Suprapubic skin (tissue), 4 donors: ENCODE measurements at places on chromosomes 11 and 22.

GRCh38 chr11:119617340-119617713, 111.7 kb downstream of the NECTIN1 start:
- no peak for DNase-seq

- no peak for DNase-seq
These were observed 154.0 kb downstream of the MN1 start for GRCh38 chr22:27647540-27647939.

DNA sequence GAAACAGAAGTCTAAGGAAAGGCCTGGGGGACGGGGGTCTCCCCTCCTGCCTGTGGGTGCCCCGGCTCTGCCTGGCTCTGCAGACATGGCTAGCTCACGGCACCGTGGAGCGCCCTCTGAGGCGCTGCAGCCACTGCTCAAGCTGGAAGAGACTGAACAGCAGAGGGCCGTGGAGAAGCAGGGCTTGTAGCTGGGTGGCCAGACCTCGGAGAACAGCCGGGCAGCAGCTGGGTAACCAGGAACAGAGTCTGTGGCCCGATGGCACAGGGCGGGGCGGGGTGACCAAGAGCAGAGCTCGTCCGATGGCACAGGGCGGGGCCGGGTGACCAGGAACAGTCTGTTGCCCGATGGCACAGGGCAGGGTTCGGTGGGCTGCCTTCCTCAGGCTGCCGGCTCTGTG, 18.1 kb downstream of the RNH1 start:
- no peak for DNase-seq

DNA sequence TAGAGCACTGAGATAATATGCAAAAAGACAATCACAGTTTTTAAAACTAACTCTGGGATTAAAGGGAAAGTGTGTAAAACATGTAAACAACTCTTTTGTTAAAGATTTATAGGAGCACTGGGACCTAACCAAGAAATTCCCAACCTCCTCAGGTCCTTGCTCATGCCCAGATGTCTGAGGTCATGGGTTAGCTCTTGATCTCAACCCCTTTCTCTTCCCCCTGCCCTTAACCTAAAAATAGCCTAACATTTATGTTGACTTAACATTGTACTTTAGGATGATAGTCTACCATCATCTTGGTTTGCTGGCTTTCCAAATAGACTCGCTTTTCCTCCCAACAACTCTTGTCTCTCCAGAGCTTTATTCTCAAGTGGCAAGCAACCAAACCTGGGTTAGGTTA, 258.2 kb upstream of the FAT3 start:
- DNase-seq = no peak

DNA sequence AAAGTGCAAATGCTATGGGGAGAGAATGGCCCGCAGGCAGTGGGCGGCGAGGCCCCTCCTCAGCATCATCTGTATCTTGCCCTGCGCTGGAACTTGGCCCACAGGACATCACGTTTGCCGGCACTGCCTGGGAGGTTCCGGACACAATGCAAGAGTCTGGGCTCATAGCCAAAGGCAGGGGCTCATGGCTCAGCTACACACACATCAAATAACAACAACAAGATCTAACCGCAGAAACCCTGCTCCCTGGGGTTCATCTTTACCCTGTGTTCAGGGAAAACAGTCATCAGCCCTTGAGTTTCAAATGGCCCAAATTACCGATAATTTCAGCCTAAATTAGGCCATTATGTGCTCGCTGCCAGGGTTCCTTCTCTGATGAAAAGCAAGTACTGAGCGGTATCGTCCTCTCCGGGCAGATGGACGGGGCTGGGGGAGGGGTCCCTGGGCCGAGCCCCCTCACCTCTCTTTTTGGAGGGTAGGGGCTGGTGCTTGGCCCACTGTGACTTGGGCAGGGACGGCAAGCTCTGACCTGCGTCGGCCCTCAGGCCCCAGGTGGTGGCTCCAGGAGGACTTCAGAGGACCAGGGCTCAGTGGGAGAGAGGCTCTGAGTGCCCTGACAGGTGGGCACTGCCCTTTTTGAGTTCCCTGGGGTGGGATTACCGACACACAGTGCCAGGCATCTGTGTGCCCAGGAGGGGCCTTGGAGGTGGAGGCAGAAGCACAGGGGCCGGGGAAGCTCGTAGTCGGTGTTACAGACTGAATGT, 25.0 kb upstream of the GAL start:
- peak; percentile 79 for DNase-seq

DNA sequence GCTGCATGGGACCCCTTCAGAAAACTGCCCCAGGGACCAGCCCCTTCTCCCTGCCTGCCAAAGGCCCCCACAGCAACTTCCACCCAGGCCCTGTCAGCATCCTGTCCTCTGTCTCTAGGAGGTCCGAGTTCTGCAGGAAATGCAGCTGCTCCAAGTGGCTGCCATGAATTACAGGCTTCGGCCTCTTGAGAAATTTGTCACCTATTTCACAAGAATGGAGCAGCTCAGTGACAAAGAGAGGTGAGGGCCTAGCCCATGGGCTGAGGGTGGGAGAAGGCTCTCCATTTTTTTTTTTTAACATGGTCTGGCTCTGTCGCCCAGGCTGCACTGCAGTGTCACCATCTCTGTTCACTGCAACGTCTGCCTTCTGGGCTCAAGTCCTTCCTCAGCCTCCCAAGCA, 7.3 kb downstream of the RGL4 start:
- DNase-seq = no peak

- no peak for DNase-seq
These were observed 28.8 kb downstream of the LRRC10B start for GRCh38 chr11:61537326-61537725.

GRCh38 chr22:21449531-21450319, 17.5 kb upstream of the TMEM191C start:
- DNase-seq = peak; percentile 60

GRCh38 chr22:18082467-18082866, 4.7 kb downstream of the PEX26 start:
- DNase-seq = no peak
